Thoracic aorta (tissue), 2 donors: ENCODE measurements at places on chromosomes 5 and 9. TPM values are rescaled to one million over a fixed set of nuclear protein-coding genes. Genes with fewer than 3 reads are reported as not detected.

SEC61B gene
- 64.6 TPM for total RNA-seq

CDC26 gene
- 18.4 TPM for total RNA-seq

- DNase-seq = no peak
Observed at GRCh38 chr5:160169326-160169725, 50.1 kb upstream of the PWWP2A start.

GRCh38 chr5:131245312-131245711 lies 18.5 kb upstream of the CDC42SE2 start:
- DNase-seq = no peak
